Activated CD8-positive, alpha-beta T cell treated with anti-CD3 and anti-CD28 coated beads, Interleukin-2, amount 10 ng/mL, durations not matched to agents 7 days and 5 days (primary cell): ENCODE measurements at places on chromosomes 12 and 14. TPM values are rescaled to one million over a fixed set of nuclear protein-coding genes. Genes with fewer than 3 reads are reported as not detected.

DACT1 gene
- total RNA-seq, result 0.58 TPM

CCDC177 gene
- not detected for total RNA-seq

BCL2L14 gene
- 5.7 TPM for total RNA-seq

CLEC9A gene
- not detected for total RNA-seq

ATP23 gene
- total RNA-seq, result 19.3 TPM

DNA sequence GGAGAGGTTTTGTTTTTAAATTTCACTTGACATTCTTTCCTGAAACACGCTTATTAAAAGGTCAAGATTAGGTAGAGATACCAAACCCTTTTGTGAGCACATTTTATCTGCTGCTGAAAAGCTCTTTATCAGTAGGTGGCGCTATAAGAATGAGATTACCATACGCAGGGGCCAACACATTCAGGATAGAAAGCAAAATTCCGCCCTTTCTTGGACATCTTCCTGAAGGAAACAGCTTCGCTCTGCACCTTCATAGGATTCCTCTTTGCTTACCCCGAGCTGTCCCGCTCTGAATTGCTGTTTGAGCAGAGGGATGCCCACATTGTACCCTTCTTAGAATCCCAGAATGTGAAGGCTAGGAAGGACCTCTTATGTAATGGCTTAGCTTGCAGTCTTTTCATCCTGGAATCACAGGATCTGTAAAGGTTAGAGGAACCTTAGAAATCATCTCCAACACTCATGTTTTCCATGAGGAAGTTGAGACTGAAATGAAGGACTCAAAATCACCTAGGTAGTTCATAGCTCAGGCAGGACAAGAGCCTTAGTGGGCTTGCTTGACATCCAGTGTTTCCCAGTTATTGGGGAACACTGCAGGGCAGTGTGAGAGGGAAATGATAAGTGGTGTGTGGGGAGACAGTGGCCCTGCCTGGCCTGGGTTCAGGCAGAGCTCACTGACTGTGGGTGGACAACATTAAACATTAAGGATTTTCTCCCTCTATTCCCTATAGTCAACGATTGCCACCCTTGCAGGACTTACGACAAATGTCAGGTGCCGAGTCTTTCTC lies 38.7 kb upstream of the CRY1 start:
- H3K27ac ChIP-seq, result no peak overlapping the region
- peaks cover 3% of the 10 kb centered on the region for H3K27me3 ChIP-seq
- H3K36me3 ChIP-seq, result no peaks in the 10 kb centered on the region

DNA sequence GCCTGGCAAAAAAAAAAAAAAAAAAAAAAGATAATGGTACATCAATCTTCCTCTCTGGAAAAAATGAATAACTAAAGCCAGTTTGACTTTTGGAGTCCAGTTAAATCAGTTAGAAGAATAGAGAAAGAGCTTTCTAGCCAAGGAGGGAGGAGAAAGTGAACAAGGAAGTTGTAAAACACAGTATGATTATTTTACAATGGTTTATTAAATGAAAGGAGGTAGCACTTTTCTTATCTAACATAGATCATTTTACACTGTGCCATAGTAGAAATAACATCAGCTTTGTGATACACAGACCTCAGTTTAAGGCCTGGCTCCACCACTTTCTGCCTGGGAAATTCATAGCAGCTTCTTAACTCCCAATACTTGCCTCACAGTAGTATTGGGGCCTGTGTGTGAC lies 15.4 kb upstream of the KITLG start:
- no peaks in the 10 kb centered on the region for H3K4me1 ChIP-seq
- H3K36me3 ChIP-seq, result no peaks in the 10 kb centered on the region
- H3K27ac ChIP-seq, result no peak overlapping the region
- no peak for DNase-seq

DNA sequence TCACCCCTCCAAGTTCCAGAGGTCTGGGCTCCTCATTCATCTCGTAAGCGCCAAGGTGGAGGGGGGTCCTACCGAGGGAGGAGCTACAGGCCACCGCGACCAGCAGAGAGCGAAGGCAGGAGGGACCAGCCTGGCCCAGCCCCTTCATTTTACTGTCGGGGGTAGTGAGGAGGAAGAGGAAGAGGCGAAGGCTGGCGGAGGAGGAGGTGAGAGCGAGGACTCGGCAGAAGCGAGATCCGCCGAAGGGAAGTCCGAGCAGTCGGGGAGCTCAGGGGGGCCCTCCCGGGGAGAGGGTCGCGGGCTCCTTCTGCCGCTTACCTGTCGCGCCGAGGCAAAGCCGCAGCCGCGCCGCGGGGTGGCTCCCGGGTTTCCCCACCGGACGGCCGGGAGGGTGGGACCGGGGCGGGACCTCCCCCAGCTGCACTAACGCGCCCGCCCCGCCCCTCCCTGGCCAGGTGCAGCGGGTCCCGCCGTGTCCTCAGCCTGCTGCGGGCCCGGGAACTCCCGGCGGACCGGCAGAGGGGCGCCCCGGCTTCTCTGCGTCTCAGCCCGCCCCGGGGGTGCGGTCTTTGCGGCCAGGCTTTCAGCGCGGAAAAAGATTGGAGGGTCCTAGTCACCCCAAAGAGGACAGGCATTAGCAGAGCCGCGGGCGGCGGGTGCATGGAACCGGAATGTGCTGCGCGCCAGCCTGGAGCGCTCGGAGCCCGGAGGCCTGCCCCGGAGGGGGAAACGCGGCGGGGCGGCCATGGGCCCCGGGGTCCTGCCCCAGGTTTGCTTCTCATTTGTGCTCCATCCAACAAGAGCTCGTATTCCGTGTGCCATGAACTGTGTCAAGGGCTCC lies at the start of gene GALNT6:
GALNT6 (minus strand) TSS at position 124 of the 841 bp plus-strand sequence. CDS start 11,625 bp downstream, outside the sequence.
- H3K27me3 ChIP-seq, result no peaks in the 10 kb centered on the region
- peaks cover 83% of the 10 kb centered on the region for H3K4me1 ChIP-seq
- peak within 1 kb of the TSS; percentile 90 for H3K27ac ChIP-seq
- peaks cover 23% of the 10 kb centered on the region for H3K36me3 ChIP-seq

- no peak overlapping the region for H3K4me3 ChIP-seq
- DNase-seq, result no peak
- H3K36me3 ChIP-seq, result no peaks in the 10 kb centered on the region
- H3K27ac ChIP-seq, result no peak overlapping the region
- no peaks in the 10 kb centered on the region for H3K4me1 ChIP-seq
Measured at GRCh38 chr12:124824195-124824594, 39.5 kb downstream of the SCARB1 start.

- no peak overlapping the region for H3K27ac ChIP-seq
- no peaks in the 10 kb centered on the region for H3K4me1 ChIP-seq
- H3K4me3 ChIP-seq, result no peak overlapping the region
- H3K36me3 ChIP-seq, result no peaks in the 10 kb centered on the region
Measured at GRCh38 chr14:47606566-47606965, 68.8 kb downstream of the MDGA2 start.

DNA sequence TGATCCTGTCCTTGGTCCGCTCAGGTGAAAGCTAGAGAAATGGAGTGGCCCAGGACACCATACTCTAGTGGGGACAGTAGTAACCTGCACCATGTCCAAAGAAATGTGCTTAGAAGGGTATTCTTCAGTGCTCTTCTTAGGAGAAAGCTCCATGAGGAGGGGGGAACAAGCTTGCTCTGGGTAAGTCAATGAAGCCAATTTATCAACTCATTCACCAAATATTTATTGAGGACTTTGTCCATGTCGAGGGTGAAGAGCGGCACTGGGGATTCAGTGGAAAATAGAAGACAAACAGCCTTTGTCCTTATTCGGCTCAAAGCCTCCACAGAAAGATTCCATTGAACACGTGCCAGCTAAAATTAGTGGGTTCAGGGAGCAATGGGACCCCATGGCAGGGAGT lies 677.8 kb downstream of the BCL11B start:
- no peaks in the 10 kb centered on the region for H3K27me3 ChIP-seq
- peak; percentile 6 for DNase-seq
- H3K27ac ChIP-seq, result no peak overlapping the region

DNA sequence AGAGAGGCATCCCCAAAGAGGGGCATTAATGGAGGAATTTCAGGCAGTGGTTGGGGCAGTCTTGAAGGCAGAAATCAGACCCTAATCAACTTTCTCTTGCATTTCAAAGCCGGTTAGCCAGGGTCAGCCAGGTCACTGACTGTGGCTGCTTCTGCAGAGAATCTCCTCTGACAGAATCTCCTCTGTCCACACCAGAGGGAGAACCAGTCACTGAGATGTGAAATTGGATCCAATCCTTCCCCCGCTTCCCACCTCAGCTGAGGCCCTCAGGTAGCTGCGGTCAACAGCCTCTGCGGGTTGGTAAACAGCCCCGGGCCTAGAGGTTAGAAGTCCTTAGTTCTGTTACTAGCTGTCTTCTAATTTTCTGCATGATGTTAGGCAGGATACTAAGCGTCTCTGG lies 39.8 kb upstream of the NUAK1 start:
- H3K27me3 ChIP-seq, result peaks cover 2% of the 10 kb centered on the region
- no peak for DNase-seq
- no peaks in the 10 kb centered on the region for H3K4me1 ChIP-seq

DNA sequence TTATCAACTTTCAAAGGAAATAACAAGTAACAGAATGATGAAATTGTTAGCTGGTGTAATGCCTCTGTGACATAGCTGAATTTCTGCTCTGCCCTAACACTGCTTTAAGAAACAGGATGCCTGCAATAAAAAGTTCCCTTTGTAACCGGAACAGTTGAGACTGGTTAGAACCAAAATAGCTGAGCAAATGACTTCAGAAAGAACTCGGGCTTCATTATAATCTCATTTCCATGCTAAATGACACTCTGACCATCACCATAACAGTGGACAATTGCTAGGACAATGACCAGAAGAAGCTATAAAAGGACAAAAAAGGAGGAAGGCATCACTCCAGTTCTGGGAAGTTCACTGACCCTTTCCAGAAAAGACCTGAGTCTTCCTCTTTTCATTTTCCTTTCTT lies 23.5 kb upstream of the PYGL start:
- no peak overlapping the region for H3K27ac ChIP-seq
- H3K4me3 ChIP-seq, result no peak overlapping the region
- no peaks in the 10 kb centered on the region for H3K36me3 ChIP-seq
- no peak for DNase-seq

- H3K4me3 ChIP-seq, result no peak overlapping the region
- no peak for DNase-seq
Measured at GRCh38 chr12:133106253-133106652, 23.8 kb downstream of the ZNF891 start.

DNA sequence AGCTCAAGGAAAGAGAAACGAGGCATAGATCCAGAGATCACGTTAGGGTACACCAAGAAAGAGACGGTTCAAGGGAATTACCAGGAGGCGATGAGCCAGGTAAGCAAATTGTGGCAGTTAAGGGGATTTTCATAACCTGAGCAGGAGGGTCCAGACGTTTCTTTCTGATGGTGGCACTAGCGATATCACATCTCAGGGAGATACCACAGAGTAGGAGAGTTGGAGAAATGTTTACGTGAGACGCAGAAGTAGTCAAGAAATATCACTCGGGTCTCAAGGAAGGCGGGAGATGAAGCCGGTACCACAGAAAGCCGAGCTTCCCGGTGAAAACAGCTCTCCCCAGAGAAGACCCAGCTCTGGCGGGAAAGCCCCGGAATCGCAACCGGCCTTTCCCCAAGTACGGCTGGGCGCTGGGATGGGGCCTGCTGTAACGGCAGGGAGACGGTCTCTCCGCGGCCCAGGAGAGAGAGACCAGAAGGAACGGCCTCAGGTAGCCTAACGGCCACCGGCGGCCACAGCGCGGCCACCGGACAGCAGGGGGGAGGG lies 485 bp downstream of the SENP1 start:
- DNase-seq, result peak; percentile 46
- H3K36me3 ChIP-seq, result peaks cover 8% of the 10 kb centered on the region
- peaks cover 54% of the 10 kb centered on the region for H3K4me1 ChIP-seq
- H3K27me3 ChIP-seq, result no peaks in the 10 kb centered on the region
- peak overlapping the region; percentile 94 for H3K27ac ChIP-seq

- H3K4me1 ChIP-seq, result no peaks in the 10 kb centered on the region
Measured at GRCh38 chr12:130958557-130959140, 4.9 kb downstream of the ADGRD1 start.

GRCh38 chr12:83196694-83197350 lies 510.1 kb downstream of the TMTC2 start:
- H3K27ac ChIP-seq, result no peak overlapping the region
- H3K4me1 ChIP-seq, result no peaks in the 10 kb centered on the region
- DNase-seq, result no peak
- no peaks in the 10 kb centered on the region for H3K27me3 ChIP-seq
- H3K4me3 ChIP-seq, result no peak overlapping the region
- no peaks in the 10 kb centered on the region for H3K36me3 ChIP-seq

DNA sequence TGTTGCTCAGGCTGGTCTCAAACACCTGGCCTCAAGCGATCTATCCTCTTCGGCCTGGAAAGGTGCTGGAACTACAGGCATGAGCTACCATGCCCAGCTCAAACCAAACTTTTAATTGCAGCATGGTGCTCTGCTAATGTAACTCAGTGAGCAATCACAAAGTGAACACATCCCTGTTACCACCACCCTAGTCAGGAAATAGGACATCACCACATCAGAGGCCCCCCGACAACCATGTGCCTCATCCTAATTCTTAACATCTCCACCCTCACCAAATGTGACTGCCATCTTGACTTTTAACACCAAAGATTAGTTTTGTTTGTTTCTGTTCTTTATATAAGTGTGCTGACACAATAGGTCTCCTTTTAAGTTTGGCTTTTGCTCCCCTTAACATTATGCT lies 22.8 kb upstream of the SDR39U1 start:
- peaks cover 8% of the 10 kb centered on the region for H3K4me1 ChIP-seq
- H3K4me3 ChIP-seq, result no peak overlapping the region
- no peak for DNase-seq
- H3K27me3 ChIP-seq, result peaks cover 15% of the 10 kb centered on the region

DNA sequence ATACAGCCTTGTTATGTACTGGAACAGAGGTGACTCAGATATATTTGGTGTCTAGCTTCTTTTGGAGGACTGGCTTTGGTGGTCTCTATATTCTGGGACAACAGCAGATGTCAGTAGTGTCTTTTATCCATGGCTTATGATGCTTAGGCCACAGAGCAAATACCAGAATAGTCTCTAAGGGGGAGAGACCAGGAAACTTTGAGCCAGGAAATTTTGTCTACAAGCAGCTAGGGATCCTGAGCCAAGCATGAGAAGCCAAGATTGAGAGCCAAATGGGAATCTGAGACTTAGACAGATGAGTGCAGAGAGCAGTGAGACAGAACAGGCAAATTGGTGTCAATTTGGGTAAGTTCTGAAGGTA lies 28.4 kb upstream of the PTPRR start:
- H3K36me3 ChIP-seq, result no peaks in the 10 kb centered on the region
- no peaks in the 10 kb centered on the region for H3K27me3 ChIP-seq
- no peak overlapping the region for H3K4me3 ChIP-seq
- H3K4me1 ChIP-seq, result no peaks in the 10 kb centered on the region

DNA sequence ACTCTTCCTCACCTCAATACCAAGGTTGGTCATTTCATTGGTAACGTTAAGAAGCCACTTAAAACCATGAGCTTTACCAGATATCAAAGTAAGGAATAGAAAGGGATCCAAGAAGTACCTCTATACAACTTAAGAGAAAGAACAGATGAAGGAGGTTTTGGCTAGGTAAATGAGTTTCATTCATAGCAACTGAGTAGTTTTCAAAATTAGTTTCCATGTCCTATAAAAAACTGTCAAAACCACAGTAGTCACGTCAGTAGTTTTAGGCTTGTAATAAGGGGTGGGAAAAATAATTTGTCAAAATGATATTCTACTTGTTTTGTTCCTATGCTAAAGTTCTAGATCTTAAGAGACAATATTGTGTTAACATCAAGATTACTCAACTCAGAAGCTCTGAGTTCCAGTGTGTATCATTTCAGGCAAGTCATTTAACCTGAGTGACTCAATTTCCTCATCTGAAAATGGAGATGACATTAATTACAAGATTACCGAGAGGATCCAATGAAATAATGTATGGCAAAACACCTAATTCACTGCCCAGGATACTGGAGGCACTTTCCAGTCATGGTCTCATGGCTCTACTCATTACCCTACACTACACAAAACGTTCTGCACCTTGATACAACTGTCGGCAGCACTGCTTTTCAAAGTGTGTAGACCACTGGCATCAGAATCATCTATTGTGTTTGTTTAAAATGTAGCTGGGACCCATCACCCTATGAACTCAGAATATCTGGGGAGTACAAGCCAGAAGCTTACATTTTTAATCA lies 24.1 kb upstream of the SLC6A13 start:
- no peak overlapping the region for H3K27ac ChIP-seq
- peaks cover 2% of the 10 kb centered on the region for H3K4me1 ChIP-seq
- H3K27me3 ChIP-seq, result no peaks in the 10 kb centered on the region
- H3K36me3 ChIP-seq, result peaks cover 61% of the 10 kb centered on the region
